ENCODE measurements at places on chromosomes 13 and 19. TPM values are rescaled to one million over a fixed set of nuclear protein-coding genes. Genes with fewer than 3 reads are reported as not detected.

The LAMP1 gene
- total RNA-seq = 70.3 TPM

The KLK4 gene
- total RNA-seq = not detected

The PRTN3 gene
- 3.3 TPM for total RNA-seq

The PEPD gene
- 32.6 TPM for total RNA-seq

The KLK2 gene
- total RNA-seq = not detected

The FCHO1 gene
- total RNA-seq = 2.2 TPM

The ZNF222 gene
- 3.2 TPM for total RNA-seq

The TPTE2 gene
- total RNA-seq = not detected

The GPR12 gene
- 0.10 TPM for total RNA-seq

The EPSTI1 gene
- 4.5 TPM for total RNA-seq

The SYCN gene
- total RNA-seq = not detected

The ZNF536 gene
- total RNA-seq = 8.3 TPM

The KLK12 gene
- 7.2 TPM for total RNA-seq

The ZNF808 gene
- total RNA-seq = 48.0 TPM

The PLK5 gene
- 0.51 TPM for total RNA-seq

The KLF1 gene
- 1.6 TPM for total RNA-seq

The IGFL3 gene
- not detected for total RNA-seq

The PLEKHA4 gene
- 18.1 TPM for total RNA-seq

The KCNC3 gene
- total RNA-seq = 1.0 TPM

The C3 gene
- total RNA-seq = 27.8 TPM

The CGB2 gene
- total RNA-seq = not detected

The ZNF490 gene
- total RNA-seq = 6.1 TPM

The LILRA5 gene
- not detected for total RNA-seq

The IFNL1 gene
- total RNA-seq = not detected

The GPR180 gene
- total RNA-seq = 11.6 TPM

The NUDT15 gene
- total RNA-seq = 9.6 TPM

The CEACAM16 gene
- not detected for total RNA-seq

The ZSCAN4 gene
- total RNA-seq = not detected

The NPAS1 gene
- not detected for total RNA-seq

The PDX1 gene
- not detected for total RNA-seq

The ZNF541 gene
- 0.10 TPM for total RNA-seq

The ZBTB7A gene
- 26.1 TPM for total RNA-seq

The OR7A5 gene
- not detected for total RNA-seq

The NALCN gene
- 3.8 TPM for total RNA-seq

The ARHGEF18 gene
- total RNA-seq = 23.6 TPM

The SKA3 gene
- total RNA-seq = 7.0 TPM

The ZNF417 gene
- 24.7 TPM for total RNA-seq

The CTXN1 gene
- total RNA-seq = 0.31 TPM

The ADAMTS10 gene
- total RNA-seq = 24.8 TPM

The ZNF559 gene
- total RNA-seq = 29.2 TPM

The TGFBR3L gene
- total RNA-seq = not detected

The ADM5 gene
- total RNA-seq = 0.92 TPM

The KIR2DL3 gene
- total RNA-seq = not detected

The MAMSTR gene
- total RNA-seq = 4.3 TPM

The COMP gene
- 8.1 TPM for total RNA-seq

The PABPC3 gene
- 0.21 TPM for total RNA-seq

The FPR3 gene
- total RNA-seq = 1.4 TPM

The KLK11 gene
- 11.4 TPM for total RNA-seq
